Femur (tissue), 1 donor: ENCODE measurements at places on chromosomes 1 and 21.
A peak's percentile ranks its signal among the peaks of the same experiment; 100 is the strongest.

- no peak for DNase-seq
Measured at GRCh38 chr1:245148069-245148468, 6.7 kb upstream of the KIF26B start.

DNA sequence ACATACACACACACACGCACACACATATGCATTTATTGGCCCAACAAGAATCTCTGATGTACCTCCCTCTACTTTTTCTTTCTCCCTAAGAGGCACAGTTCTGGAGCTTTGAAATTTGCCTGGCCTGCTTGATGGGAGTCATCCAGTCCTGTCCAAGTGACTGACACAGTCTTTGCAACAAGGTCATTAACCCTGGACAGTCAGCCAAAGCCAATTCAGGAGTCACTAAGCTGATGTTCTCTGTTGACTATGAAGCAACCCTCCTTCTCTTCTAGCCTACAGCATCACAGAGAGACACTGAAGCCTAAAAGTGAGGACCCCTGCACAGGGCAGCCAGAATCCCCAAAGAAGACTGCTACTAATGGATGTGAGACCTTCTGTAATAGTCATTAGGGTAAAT is 123.1 kb downstream of the HHIPL2 start:
- no peak for DNase-seq

GRCh38 chr1:18489417-18490143 is 8.8 kb downstream of the KLHDC7A start:
- DNase-seq: no peak

- DNase-seq: no peak
Measured at GRCh38 chr1:41500781-41501518, 16.5 kb upstream of the EDN2 start.

- no peak for DNase-seq
Measured at GRCh38 chr1:41902159-41902577, 16.6 kb downstream of the HIVEP3 start.

DNA sequence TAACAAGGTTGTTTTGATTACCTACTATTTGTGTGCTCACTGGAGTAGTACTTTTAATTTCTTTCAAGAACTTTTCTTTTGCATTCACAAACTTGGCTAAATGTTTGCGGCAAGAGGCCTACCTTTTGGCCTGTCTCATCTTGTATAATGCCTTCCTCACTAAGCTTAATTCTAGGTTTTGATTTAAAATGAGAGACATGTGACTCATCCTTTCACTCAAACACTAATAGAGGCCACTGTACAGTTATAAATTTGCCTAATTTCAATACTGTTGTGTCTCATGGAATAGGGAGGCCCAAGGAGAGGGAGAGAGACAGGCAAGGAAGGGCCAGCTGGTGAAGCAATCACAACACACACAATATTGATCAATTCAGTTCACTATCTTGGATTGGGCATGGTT is 66.1 kb downstream of the ZNF644 start:
- DNase-seq: no peak

DNA sequence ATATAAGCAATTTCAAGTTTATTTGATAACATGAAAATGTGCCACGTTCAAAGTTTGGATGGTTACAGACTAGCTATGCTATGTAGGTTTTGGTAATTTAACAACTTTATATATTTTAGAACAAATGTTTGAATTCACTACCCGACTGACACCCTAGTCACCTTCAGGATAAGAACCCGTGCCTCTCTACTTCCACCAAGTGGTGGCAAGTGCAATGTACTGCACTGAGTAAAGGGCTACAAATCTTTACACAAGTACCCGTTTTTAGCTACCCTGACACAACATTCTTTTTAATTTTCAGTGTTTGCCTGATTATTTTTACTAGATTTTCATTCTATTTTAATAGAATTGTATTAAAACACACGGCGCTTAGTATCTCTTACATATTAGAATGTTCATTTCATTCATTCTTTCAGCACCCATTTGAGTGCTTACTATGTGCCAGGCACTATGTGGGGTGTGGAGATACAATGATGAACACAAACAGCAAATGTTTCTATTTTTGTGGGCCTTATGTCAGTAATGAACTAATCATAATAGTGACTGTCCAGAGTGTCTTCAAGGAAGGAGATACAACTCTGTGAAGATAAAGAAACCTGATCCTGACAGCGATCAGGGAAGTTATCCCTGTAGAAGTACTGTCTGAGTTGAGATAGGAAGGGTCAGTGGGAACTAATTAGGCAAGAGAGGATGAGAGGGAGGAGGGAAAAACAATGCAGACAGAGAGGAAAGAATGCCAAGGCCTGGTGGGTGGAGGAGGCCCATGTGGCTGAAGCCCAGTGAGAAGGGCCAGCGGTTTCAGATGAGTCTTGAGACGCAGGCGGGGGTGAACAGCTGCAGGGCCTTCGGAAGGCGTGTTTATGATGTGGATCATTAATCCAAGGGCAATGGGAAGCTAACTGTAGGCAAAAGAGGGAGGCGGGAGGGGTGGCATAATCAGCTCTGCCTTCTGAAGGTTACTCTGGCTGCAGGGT is 3.8 kb downstream of the LCA5L start:
- DNase-seq: no peak

DNA sequence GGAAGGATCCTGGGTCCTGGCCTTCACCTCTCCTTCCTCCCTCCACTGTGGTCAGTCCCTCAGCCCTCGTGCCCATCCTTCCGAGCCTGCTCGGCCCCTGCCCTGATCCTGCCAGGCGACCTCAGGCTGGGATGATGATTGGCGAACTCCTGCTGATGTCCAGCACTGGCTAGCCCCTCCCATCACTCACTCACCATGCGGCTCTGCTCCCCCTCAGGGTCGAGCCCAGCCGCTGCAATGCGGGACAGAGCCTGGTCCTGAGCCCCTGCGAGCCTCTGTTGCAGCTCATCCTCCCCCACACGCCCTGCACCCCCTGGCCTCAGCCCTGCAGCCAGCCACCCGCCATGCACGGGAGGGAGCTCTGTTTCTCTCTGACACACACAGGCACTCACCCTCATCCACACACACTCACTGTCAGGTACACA is 100.2 kb downstream of the DMRTB1 start:
- peak; percentile 9 for DNase-seq

DNA sequence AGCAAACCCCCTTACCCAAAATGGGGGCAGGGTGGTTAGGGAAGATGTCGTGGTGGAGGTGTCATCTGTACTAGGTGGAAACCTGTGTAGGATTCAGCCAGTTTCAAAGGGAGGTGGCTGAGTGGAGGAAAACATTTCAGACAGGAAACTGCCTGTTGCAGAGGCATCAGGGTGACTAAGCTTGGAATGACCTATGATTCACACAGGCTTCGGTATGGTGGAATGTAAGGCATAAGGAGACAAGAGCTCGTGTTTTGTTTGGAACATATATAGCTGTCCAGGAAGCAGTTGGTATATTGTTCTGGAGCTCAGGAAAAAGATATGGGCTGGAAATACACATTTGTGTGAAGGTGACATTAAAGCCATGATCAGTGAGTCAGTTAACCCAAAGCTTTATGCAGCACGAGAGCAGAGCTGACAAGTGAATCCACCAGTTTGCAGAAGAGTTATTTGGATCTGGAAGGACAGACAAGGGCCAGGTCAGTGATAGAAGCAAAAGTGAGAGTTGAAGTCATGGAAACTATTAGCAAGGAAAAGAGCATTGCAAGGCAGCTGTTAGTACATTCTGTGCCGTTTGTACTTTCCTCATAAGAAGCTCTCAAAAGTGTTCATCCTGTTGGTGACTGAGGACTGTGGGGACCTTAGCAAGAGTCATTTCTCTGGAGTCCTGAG is 12.2 kb downstream of the UTP25 start:
- no peak for DNase-seq

GRCh38 chr1:193234530-193234929 is 48.1 kb upstream of the B3GALT2 start:
- DNase-seq: no peak

DNA sequence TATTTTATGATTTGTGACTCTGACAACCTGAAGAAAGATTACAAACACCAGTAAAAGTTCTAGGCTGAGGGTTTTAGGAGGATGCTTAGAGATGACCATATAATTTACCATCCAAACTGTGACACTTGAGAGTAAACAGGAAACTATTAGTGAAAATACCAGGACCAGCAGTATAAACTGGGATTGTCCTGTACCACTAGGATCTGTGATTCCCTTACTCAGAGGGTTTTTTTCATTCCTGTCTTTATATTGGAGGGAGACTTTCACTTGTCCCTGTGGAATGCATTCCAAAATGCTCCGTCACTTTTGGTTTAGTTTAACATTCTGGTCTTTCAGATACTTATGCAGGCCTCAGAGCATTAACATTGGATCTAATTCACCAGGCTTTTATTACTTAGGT is 482.9 kb downstream of the PTBP2 start:
- no peak for DNase-seq

DNA sequence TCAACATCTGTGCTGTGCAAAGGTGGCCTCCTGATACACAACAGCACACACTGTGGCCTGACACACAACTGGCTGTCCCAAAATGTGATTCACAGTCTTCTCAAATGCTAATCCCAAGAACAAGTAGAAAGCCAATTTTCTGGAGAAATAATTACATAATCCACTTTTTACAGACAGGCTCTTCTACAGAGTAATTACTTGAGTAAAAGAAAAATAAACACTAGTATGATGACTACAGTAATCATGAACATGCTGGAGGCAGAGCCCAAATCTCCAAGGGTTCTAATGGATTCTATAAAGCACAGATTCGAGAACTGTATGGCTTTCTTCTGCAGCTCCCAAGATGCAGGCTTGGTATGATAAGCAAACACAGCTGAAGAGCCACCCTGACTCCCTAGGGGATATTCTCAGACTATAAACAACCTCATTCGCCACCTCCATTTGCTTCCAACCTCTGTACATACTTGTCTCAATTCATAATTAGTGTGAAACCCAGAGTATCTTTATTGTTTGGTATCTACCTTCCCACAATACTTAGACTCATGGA is 81.9 kb downstream of the SIPA1L2 start:
- no peak for DNase-seq

DNA sequence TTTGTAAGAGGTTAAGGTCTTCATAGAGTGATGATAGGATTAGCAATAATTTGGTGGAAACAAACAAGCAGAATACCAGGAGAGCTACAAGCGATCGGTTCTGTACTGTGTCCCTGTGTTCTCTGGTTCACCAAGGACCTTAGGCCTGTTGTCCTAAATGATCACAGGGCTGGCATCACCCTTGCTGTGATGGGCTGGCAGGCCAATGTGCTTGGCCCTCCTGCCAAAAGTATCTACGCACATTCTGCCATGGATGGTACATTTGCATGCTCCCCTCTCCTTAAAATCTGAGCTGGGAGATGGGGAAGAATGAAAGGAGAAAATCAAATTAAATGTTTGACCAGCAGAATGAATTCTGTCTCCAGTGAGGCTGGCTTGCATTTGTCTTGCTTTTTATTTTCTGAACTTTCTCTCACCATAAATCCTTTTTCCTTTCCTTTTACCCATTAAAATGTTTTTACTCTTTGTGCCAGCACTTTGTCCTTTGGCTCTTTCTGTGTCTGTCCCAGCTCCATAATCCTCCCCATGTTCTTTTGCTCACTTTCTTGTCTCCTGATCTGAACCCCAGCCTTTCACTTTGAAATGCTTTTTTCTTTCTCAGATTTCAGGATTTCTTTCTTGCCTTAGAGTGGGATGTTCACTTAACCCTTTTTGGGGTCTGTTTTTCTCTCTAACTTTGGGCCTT is 51.7 kb downstream of the PBX1 start:
- no peak for DNase-seq

GRCh38 chr21:25391777-25392176 is 215.5 kb downstream of the MRPL39 start:
- no peak for DNase-seq

- DNase-seq: peak; percentile 50
Measured at GRCh38 chr1:9181176-9181906, 52.4 kb upstream of the GPR157 start.

DNA sequence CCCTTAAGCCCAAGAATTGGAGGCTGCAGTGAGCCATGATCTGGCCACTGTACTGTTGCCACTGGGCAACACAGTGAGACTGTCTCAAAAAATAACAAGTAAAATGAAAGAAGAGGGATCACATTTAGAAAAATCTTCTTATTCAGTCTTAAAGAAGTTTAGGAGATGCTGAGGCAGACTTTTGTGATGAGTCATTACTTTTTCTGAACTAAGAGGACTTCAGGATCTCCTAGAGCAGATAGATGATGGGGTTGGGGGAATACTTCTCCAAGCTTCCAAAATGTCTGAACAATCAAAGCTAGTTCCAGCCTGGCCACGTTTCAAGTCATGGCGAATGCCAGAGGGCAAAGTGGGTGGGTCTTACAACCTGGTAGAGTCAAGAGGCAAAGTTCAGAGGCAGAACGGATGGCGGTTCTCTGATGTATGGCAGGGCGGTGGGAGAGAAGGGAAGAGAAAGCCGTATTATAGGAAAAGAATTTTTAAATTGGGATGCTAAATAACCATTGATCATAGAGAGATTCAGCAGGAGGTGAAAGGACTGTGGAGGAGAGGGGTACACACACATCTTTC is 2.1 kb upstream of the CIART start:
- DNase-seq: no peak

DNA sequence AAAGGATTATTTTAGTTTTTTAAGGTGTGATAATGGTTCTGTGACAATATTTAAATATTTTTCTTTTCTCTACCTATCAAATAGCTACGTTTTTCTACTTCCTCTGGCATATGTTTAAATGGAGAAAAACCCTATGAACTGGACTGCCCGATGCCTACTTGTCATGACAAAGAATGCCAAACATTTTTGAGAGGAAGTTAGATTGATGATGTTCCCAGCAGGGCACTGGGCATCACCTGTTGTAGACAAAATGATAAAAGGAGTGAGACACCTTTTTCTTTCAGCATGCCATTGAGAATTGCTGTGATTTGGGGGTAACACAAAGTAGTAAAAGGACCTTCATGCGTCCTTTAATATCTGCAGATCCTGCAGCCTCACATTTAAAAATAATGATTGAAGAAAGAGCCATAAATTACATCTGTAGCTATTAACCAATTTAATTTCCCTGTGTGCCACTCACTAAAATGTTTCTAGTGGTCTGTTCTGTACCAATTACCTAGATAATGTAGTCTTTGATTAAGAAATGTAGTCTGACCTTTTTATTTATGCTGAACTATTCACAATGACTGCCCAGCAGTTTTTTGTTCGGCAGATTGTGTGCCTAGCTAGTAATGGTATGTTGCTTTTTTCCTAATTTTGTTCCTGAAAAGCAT is 47.6 kb downstream of the RPL5 start:
- no peak for DNase-seq

GRCh38 chr21:42922918-42923317 is 2.5 kb downstream of the ERVH48-1 start:
- DNase-seq: no peak

- no peak for DNase-seq
Measured at GRCh38 chr1:9050803-9051202, 18.6 kb downstream of the SLC2A5 start.
